Panc1 (cell line): ENCODE measurements at places on chromosomes 5 and 9. TPM values are rescaled to one million over a fixed set of nuclear protein-coding genes. Genes with fewer than 3 reads are reported as not detected.

The OSMR gene
- 82.4 TPM for total RNA-seq

The TAF1L gene
- total RNA-seq: not detected

The TEK gene
- total RNA-seq: not detected

The PSMB7 gene
- 167 TPM for total RNA-seq

The SHROOM1 gene
- total RNA-seq: 13.5 TPM

The PCDHGB1 gene
- 2.0 TPM for total RNA-seq

The QRFP gene
- total RNA-seq: not detected

The RASGEF1C gene
- 0.49 TPM for total RNA-seq

The TPRN gene
- total RNA-seq: 21.7 TPM

The BASP1 gene
- 217 TPM for total RNA-seq

The LCN12 gene
- total RNA-seq: 2.5 TPM

The PHYHD1 gene
- total RNA-seq: not detected
